NCI-H1105 (cell line): ENCODE measurements at places on chromosomes 2 and 18.

DNA sequence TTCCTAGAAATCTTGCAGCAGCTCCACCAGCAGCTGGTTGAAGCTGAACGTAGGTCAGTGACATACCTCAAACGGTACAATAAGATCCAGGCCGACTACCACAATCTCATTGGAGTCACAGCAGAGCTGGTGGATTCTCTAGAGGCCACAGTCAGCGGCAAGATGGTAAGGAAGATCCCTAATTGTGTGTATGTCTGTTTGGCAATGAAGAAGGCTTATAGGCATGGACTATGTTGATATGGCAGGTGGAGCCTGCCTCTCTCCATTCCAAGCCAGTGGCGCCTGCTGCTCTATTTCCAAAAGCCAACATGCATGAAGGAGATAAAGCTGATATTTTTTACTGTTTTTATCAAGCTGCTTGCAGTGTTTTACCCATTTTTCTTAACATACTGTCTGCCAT is 36.8 kb downstream of the ARMC9 start:
- DNase-seq: no peak

DNA sequence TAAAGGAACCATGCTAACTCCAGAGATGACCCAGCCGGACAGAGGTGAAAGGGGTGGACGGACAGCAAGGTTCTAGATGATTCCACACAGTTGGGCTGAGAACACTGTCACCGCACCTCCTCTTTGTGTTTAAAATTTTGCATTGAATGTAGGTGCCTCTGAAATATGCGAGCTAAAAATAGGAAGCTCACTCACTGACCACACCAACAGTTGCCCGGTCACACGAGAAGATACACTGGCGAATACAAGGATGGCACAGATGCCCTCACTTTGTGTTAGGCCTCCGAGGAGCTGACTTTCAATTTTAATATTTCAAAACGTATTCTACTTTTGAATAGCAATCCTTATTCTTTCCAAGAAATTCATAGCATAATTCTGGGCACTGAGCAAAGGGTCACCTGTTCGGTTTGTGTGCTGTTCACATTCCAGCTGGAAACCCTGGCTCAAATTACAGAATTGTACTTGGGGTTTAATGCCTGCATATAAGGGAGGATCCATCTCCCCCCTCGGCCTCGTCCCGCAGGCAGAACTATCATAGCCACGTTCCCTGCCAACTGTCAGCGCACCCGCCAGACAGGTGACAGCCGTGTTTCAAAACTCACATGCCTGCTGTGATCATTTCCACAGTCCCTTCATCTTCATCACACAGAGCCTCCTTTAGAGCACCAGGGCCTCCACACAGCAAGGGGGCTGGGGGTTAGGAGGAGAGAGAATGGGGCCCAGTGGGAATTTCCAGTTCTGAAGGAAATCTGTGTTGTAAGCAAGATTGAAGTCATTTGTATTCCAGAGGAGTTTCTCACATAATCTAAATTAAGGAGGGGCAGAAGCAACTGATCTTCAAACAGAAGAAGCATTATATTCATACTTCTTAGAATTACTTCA is 48.2 kb downstream of the ADI1 start:
- no peak for DNase-seq

- no peak for DNase-seq
Measured at GRCh38 chr2:235278771-235279355, 215.0 kb upstream of the AGAP1 start.

- DNase-seq: no peak
Measured at GRCh38 chr2:7116511-7116910, 199.3 kb downstream of the RNF144A start.

DNA sequence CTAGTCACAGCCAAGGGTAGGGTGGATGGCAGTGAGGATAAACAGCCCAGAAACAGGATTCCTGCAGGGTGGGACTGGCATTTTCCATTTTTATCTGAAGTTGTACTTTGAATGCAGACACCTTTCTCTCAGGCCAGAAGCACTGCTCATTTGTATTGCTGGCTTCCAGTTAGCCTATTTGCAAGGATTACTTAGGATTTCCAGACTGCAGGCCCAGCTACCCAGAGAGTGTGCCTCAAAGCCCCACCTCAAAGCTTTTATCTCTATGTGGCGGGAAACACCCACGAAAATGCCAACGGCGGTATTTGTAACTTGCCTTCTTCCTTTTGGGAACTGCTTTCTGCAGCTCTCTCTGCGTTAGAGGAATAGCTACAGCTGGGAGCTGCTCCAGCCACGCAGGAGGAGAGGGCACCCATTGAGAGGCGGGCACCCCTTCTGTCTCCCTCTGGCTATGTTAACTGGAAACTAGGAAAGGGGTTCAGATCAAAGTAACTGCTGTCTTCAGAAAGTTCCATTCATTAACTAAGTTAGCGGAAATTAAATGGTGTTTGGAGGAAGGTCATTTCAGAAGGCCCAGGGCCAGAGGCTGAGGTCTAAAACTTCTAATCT is 144.9 kb downstream of the TGIF1 start:
- no peak for DNase-seq

GRCh38 chr2:134936691-134937090 is 18.1 kb downstream of the CCNT2 start:
- no peak for DNase-seq

- no peak for DNase-seq
Measured at GRCh38 chr18:45198526-45198925, 416.8 kb upstream of the SLC14A2 start.

GRCh38 chr18:31369478-31369877 is 7.1 kb upstream of the DSG4 start:
- no peak for DNase-seq

- no peak for DNase-seq
Measured at GRCh38 chr2:196088203-196088602, 19.6 kb upstream of the DNAH7 start.

DNA sequence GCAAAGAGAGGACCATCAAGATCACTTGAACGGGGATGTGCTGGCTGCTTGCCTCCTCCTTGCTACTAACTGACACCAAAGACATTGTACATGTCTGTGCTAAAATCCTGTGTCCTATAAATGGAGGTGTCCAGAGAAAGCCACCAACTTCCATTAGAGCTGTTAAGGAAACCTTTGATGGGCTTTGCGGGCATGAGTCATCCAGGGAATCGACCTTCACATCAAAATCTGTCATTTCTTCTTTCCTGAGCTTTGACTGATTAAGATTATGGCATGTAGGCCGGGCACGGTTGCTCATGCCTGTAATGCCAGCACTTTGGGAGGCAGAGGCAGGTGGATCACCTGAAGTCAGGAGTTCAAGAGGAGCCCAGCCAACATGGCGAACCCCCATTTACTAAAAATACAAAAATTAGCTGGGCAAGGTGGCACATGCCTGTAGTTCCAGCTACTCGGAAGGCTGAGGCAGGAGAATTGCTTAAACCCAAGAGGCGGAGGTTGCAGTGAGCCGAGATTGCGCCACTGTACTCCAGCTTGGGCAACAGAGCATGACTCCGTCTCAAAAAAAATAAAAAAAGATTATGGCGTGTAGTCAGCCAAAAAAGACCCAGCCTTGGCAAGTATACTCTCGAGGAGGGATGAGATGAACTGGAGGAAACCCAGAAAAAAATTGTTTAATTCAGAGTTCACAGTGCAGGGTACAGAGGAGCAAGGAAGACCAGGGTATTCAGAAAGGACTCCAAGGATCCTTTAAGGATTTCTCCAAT is 115.8 kb downstream of the CABLES1 start:
- DNase-seq: no peak
